ENCODE measurements at places on chromosomes 2 and 18.

DNA sequence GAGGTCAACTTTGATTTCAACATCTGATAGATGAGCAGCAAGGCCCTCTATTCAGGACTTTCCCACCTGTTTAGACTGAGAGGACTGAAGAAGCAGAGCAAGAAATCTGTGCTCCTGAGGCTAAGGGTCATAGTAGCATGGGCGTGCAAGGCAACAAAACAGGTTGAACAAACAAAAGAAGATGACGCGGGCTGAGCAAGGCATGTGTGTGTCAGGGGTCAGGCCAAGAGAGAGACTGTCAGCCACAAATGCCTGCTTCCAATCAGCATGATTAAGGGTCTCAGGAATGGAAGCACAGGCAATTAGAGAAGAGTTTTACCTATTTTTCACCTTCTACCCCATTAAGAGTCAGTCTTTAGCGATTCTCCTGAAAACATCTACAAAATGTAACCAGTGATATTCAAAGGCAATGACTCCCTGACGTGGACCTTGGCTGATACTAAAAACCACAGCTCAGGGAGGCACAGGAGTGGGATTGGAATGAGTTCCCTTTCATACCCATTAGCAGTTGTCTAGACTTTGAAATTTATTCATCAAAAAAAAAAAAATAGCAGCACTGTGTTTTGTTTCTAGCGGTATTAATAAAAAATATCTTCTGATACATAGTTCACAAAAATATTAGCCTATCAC lies 81.9 kb downstream of the DYNAP start:
- no peak overlapping the region for H3K4me3 ChIP-seq
- no peaks in the 10 kb centered on the region for H3K36me3 ChIP-seq
- H3K27ac ChIP-seq, result no peak overlapping the region
- no peak for DNase-seq
- H3K27me3 ChIP-seq, result no peaks in the 10 kb centered on the region

- H3K27ac ChIP-seq, result no peak overlapping the region
- H3K4me3 ChIP-seq, result no peak overlapping the region
- DNase-seq, result no peak
- H3K4me1 ChIP-seq, result no peaks in the 10 kb centered on the region
Measured at GRCh38 chr2:190678444-190679162, 29.7 kb downstream of the NAB1 start.

- no peaks in the 10 kb centered on the region for H3K27me3 ChIP-seq
- peaks cover 11% of the 10 kb centered on the region for H3K4me1 ChIP-seq
- no peak overlapping the region for H3K4me3 ChIP-seq
- H3K36me3 ChIP-seq, result no peaks in the 10 kb centered on the region
- H3K27ac ChIP-seq, result no peak overlapping the region
Measured at GRCh38 chr2:186612555-186613440, 22.9 kb downstream of the ITGAV start.

- no peak overlapping the region for H3K4me3 ChIP-seq
- H3K27ac ChIP-seq, result no peak overlapping the region
- H3K27me3 ChIP-seq, result no peaks in the 10 kb centered on the region
- H3K36me3 ChIP-seq, result peaks cover 18% of the 10 kb centered on the region
- no peaks in the 10 kb centered on the region for H3K4me1 ChIP-seq
Measured at GRCh38 chr18:24315170-24315569, 82.5 kb downstream of the OSBPL1A start.
